ENCODE measurements at places on chromosomes 16 and 17.

GRCh38 chr17:51029568-51030463 lies 90.9 kb downstream of the SPAG9 start:
- no peak for DNase-seq

DNA sequence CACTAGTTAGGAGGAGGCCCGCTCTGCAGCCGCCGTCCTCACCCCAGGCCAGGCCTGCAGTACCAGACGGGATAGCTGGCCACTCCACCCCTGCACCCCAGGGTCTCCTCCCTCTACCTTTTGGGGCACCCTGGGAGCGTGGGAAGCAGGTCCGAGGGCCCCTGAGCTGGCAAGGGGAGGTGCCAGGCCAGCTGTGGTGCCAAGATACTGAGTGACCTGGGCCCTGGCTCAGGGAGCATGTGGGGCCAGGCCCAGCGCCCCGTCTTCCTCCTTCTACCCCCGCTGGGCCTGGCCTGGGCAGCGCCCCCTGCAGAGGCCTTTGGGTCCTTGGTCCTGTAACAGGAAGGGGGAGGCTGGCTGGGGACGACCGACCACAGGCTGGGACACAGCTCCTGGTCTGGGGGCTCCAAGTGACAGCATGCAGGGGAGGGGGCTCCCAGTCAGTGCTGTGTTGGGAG lies 13.0 kb downstream of the PAM16 start:
- DNase-seq = no peak

- DNase-seq = no peak
Observed at GRCh38 chr16:82252582-82252981, 82.6 kb upstream of the MPHOSPH6 start.

GRCh38 chr16:87963400-87963799 lies 12.2 kb downstream of the BANP start:
- no peak for DNase-seq

GRCh38 chr16:87603684-87604633 lies 1.7 kb downstream of the JPH3 start:
- DNase-seq = no peak

GRCh38 chr16:73199214-73199613 lies 151.3 kb upstream of the ZFHX3 start:
- DNase-seq = no peak

DNA sequence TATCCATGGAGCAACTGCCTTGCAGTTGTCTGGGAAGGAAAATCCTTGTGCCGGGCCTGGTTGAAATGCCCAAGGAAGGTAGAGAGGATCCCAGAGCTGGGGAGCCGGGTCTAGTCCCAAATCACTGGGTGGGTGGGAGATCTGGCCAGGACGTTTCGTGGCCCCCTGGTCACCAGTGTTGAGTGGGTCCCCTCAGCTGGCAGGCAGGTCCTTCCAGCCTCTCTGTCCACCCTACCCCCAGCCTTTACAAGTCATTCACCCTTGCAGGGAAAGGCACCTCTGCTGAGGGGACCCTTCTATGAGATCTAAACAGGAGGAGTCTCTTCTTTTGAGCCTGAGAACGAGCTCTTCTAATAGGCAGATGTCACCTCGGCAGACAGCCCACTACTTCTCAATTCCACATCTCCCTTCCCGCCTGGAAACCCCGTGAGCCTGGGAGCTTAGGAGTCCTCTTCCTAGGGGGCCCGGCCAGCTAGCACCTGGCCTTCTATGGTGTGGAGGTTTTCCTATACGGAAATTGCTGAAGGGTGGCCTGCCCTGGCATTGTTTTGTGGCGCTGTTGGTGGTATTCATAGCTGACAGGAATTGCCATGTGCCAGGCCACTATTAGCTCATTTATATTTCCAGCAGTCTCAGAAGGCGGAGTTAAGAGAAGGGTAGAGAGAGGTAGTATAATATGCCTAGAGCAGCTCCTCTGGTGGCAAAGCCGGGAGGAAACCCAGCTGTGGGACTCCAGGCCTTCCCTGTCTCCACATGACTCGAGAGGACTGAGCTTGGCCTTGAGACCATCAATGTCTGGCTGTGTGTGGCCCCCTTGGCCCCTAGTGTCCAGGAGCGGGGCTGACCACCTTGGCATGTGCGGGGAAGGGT lies 13.3 kb downstream of the MPRIP start:
- no peak for DNase-seq

- no peak for DNase-seq
Observed at GRCh38 chr16:21653571-21653970, 1.2 kb upstream of the IGSF6 start.

DNA sequence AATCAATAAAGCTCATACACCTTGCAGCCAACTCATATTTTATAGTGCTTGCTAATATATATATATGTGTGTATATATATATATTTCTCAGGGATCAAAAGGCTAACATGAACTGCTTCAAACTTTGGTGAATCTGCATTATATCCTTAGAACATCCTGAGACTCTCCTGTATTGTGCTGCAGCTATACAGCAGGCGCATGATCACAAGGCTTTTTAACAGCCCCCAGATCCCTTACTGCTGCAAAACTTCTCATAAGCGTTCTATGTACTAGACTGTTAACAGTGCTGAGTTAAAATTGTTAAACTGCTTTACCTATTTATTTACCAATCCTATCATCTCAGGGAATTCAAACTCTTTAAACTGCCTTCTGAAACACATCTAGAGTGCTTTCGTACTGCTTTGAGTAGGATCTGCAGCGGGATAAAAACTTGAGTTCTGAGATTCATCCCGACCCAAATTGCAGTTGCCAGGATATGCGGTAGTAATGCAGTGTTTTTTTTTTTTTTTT lies 1.3 kb downstream of the GPATCH8 start:
- no peak for DNase-seq

DNA sequence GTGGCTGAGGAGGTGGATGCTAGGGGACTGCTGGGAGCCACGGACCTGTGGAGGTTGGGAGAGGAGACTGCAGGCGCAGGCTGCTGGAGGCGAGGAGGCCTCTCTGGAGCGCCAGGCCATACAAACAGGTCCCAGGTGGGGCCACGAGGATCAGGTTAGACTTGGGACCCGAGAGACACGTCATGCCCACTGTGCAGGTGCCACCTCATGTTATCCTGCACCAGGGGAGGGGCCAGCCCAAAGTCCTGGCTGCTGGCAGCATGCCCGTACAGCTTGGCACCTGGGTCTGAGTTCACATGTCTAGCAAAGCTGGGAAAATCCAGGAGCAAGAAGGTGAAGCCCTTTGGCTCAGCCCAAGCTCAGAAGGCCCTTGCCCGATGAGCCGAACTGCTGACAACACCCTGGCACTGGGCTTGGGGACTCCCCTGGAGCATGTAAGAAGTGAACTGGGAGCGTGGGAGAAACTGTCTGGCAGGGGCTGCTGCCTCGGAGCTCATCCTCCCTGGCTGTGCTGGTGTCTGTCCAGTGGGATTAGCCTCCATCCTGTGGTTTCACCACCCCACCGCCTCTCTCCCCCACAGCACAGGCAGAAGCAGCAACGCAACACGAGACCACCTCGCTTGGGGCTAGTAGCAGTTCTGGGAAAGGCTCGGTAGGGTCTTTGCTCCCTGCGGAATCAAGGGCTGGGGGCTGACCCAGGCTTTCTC lies 5.3 kb downstream of the ARHGDIA start:
- no peak for DNase-seq

- DNase-seq = no peak
Observed at GRCh38 chr17:8918807-8919465, 46.6 kb downstream of the PIK3R5 start.

GRCh38 chr16:17460890-17461289 lies 9.9 kb downstream of the XYLT1 start:
- no peak for DNase-seq

- DNase-seq = no peak
Observed at GRCh38 chr17:49703557-49704277, 4.0 kb downstream of the SLC35B1 start.

DNA sequence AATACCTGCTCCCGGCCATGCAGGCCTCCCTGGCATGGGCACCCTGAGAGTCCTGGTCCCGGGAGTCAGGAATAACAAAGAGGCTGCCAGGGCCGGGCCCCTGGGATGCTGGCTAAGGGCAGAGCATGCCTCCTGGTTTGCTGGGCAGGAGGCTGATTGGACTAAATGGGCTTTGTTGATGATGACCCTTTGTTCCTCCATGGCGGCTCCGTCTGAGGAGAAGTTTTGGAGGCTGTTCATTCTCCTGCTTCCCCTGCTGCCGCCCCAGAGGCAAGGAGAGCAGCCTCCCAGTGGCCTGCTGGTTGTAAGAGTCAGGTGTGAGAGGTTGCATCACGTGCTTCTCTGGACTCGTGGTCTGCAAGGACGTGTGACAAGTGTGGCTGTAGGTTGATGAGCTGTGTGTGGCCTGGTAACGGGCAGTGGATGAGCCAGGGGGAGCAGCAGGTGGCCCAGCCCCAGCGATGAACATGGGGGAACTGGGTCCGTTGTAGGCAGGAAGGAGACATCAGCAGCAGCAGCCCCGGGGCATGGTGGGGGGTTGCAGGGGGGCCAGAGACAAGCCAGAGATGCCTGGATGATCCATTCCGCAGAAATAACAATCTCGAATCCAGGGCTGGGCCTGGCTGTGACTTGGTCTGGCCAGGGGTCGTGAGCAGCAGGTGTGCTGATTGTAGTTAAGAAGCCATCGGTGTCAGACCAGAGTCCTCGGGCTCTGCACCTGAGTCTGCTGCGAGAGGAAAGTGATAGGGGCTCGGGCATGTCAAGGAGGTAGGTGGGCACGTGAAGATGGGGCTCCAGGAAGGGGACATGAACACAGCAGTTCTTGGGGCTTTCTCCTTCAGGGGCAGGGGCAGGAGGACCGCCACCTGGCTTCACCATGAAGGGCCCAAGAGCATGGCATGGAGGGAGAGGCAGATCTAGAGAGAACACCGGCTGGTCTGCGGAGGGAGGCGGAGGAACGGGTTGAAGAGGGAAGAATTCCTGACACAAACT lies 101.4 kb downstream of the TNFRSF13B start:
- no peak for DNase-seq
